ENCODE measurements at places on chromosomes 12 and 14. TPM values are rescaled to one million over a fixed set of nuclear protein-coding genes. Genes with fewer than 3 reads are reported as not detected.

Gene SLC25A47
- not detected for total RNA-seq

Gene OR6C2
- not detected for total RNA-seq

DNA sequence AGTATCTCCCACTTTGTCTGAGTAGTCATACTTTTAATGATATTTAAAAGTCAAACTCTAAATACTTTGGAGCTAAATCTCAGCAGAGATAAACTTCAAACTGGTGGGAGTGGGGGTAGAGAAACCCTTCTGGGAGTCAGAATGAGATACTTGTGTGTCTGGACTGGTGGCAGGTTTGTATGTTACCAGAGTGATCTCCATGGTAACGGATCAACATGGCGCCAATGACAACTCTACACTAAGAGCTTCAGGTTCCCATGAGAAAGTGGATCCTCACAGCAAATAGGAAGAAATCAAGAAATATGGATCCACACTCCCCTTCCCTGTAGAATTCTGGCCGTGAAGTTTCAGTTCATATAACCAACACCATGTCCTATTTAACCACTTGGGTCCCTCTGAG lies 121.9 kb downstream of the ETV6 start:
- no peak overlapping the region for H3K27ac ChIP-seq
- H3K4me3 ChIP-seq: no peak overlapping the region
- H3K27me3 ChIP-seq: no peaks in the 10 kb centered on the region
- DNase-seq: no peak

- H3K4me3 ChIP-seq: no peak overlapping the region
- H3K27ac ChIP-seq: no peak overlapping the region
- no peak for DNase-seq
- no peaks in the 10 kb centered on the region for H3K4me1 ChIP-seq
- no peaks in the 10 kb centered on the region for H3K36me3 ChIP-seq
Measured at GRCh38 chr12:106269150-106269771, 21.4 kb upstream of the CKAP4 start.

DNA sequence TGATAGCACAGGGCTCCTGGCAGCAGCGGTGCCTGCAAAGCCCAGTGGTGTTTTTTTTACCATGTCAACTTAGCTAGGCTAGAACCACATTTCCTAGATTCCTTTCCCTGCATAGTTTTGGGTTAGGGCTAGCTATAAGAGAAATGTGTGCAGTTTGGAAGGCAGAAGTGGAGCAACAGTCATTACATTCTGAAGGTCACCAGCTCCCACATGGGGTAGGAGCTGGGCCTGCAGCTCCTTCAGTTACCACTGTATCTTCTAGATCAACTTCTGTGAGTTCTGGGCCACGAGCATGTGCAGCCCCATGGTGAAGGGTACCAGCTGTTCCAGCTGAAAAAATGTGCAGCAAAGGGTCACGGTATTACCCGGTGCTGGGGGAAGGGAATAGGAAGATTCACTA lies 2.3 kb upstream of the SLC25A3 start:
- no peak overlapping the region for H3K27ac ChIP-seq
- no peak for DNase-seq
- H3K27me3 ChIP-seq: no peaks in the 10 kb centered on the region

DNA sequence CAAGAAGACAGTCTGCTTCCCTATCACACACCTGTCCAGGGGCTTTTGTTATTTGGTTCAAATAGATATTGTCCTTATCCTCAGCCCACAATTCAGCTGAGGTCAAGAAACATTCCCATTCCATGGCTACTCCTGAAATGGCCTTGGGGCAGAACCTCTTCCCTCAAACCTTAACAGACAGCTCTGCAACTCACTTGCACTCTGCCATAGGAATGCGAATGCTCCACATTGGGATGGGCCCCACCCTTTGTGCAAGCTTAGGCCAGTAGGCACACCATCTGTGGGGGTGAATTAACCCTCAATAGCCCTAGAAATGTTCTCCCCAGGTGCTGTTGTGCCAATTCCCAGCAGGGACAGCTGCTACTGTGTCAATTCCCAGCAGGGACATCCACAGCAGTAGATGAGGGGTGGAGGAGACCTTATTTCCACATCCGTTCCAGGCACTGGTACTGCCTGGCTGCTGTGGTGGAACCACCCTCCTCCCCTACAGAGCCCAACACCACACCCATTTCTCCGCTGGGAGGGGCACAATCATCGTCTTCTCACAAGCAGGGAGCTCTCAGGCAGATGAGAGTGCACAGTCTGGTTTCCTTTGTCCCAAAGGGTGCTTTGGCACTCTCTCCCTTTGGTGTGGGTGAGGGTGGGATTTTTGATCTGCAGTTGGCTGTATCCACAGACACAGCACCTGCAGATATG lies 42.3 kb upstream of the GLIPR1 start:
- DNase-seq: no peak
- no peaks in the 10 kb centered on the region for H3K36me3 ChIP-seq
- no peak overlapping the region for H3K4me3 ChIP-seq
- no peaks in the 10 kb centered on the region for H3K27me3 ChIP-seq
- no peak overlapping the region for H3K27ac ChIP-seq

GRCh38 chr12:131375261-131375971 lies 335.5 kb upstream of the SFSWAP start:
- peak; percentile 32 for DNase-seq
- peak overlapping the region; percentile 28 for H3K27ac ChIP-seq
- no peak overlapping the region for H3K4me3 ChIP-seq

DNA sequence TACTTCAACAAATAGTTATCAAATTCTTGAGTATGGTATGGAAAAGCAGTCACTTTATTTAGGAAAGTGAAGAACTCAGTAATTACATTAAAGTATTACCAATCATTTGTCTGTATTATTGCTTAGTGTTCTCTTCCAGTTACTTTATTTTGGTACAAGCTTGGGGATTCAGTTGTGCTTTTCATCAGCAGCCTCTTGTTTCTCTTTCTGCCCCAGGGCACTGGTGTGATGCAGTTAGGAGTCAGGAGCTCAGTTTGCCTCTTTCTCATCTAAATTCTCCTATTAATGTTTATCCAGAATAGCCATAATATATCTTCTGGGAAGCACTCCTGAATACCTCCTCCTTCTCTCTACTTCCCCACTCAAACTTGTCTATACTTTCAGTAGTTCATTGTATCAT lies 25.7 kb downstream of the PMCH start:
- no peaks in the 10 kb centered on the region for H3K36me3 ChIP-seq
- no peaks in the 10 kb centered on the region for H3K4me1 ChIP-seq
- no peak overlapping the region for H3K4me3 ChIP-seq

- no peak overlapping the region for H3K4me3 ChIP-seq
- no peaks in the 10 kb centered on the region for H3K4me1 ChIP-seq
- no peak overlapping the region for H3K27ac ChIP-seq
- H3K27me3 ChIP-seq: no peaks in the 10 kb centered on the region
- no peaks in the 10 kb centered on the region for H3K36me3 ChIP-seq
Measured at GRCh38 chr12:53869500-53869899, 69.1 kb upstream of the HOXC13 start.

- H3K36me3 ChIP-seq: no peaks in the 10 kb centered on the region
- H3K4me1 ChIP-seq: no peaks in the 10 kb centered on the region
- no peak overlapping the region for H3K4me3 ChIP-seq
Measured at GRCh38 chr12:109228664-109229063, 80.4 kb downstream of the FOXN4 start.
